KBM-7 (cell line): ENCODE measurements at places on chromosomes 6 and 20.

DNA sequence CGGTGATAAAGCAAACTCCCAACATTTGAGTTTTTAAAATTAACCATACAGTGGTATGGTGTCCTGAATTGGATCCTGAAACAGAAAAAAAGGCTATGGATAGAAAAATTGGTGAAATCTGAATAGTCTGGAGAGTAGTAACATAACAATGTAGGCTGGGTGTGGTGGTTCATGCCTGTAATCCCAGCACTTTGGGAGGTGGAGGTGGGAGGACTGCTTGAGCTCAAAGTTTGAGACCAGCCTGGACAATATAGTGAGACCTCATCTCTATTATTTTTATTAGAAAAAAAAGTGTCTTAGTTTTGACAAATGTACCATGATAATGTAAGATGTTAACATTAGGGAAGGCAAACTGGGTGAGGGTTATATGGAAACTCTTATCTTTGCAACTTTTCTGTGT is 11.0 kb downstream of the EEF1A1 start:
- no peak for DNase-seq

GRCh38 chr6:116580198-116580597 is 8.9 kb downstream of the RWDD1 start:
- no peak for DNase-seq

DNA sequence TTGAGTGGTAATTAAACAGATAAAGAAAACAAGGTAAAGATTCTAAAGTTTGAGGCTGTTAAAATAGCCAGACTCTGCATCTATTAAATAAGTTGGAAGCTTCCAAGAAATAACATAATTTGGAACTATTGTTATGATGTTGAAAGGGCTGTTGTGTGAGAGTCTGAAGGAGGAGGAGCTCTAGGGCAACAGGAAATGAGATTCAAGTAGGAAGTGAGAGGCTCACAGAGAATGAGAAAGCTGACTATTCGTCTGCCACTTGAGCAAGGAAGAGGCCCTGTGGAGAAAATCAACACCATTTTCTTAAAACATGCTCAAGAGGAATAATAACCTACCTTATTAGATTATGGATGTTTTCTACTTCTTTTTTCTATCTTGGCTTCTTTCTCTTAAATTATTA is 185.2 kb downstream of the SLC24A3 start:
- DNase-seq: no peak

GRCh38 chr20:58996226-58996611 is 10.8 kb downstream of the CTSZ start:
- DNase-seq: no peak

DNA sequence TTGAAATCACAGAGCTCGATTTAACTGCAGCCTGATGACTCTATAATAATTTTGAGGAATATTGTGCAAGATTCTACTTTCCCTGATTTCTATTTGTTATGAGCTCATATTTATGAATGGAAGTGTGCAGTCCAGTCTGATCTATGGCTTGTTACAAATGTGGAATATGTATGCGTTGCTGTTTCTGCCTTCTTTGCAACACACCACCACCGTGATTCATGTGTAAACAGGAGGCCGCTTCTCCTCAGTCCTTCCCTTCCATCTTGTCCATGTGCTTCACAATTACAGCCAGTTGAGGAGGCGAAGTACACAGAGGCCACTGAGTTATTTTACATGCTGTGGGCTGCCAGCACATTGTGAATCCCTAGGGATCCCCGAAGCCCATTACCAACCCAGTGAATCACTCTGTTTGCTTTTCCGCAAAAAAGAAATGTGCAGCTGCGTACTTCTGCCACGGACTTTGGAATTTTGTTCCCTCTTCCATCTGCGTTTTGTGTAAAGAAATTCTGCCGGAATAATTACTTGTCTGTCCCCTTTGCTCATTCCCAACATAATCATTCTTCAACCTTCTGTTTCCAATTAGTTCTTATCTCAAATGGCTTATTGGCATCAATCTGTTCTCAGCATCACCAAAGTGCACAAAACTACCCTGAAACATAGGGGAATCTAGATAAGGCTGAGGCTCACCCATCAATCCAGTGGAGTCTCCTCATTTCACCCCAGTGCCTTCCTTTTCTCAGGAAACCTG is 551.6 kb upstream of the CITED2 start:
- no peak for DNase-seq
